ENCODE measurements at places on chromosomes 6 and 20.

DNA sequence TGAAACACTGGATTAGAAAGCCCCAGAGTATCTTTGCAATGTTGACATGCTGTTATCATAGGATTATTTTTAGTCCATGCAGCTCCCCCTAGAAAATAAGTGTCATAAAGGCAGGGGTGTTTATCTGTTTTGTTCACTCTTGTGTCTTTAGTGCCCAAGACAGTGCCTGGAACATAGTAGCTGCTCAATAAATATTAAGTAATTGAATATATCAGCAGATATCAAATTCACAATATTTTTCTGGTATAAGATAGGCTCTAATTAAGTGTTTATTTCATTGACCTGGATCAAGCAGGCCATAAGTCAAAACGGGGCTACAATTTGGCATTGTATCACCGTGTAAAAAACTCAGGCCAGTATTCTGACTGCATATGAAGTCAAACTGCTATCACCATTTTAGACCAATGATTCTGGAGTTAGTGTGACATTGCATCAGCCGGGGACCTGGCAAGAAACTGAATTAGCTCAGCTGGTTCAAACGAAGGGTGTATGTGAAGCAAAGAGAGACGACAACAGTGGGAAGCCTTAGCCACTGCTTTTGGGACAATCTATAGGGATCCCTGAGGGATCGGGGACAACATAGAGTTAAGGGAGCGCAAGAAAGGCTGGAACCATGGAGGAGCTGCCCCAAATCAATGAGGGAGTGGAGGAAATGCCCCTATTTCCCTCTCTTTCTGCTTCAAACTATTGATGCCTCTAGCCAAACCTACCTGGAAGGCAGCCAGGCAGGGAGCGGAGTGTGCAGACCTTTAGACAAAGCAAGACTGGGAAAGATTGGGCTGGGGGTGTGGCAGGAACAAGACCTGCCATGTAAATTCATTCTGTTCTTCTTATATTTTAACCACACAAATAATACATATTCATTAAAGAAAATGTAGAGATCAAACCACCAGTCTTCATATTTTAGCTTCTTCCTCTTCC lies 112.2 kb downstream of the PLEKHG1 start:
- DNase-seq: peak; percentile 35

- no peak for DNase-seq
These were observed 260.4 kb downstream of the CBLN4 start for GRCh38 chr20:55744896-55745295.

- DNase-seq: no peak
These were observed 56.2 kb downstream of the TPBG start for GRCh38 chr6:82419859-82420258.

DNA sequence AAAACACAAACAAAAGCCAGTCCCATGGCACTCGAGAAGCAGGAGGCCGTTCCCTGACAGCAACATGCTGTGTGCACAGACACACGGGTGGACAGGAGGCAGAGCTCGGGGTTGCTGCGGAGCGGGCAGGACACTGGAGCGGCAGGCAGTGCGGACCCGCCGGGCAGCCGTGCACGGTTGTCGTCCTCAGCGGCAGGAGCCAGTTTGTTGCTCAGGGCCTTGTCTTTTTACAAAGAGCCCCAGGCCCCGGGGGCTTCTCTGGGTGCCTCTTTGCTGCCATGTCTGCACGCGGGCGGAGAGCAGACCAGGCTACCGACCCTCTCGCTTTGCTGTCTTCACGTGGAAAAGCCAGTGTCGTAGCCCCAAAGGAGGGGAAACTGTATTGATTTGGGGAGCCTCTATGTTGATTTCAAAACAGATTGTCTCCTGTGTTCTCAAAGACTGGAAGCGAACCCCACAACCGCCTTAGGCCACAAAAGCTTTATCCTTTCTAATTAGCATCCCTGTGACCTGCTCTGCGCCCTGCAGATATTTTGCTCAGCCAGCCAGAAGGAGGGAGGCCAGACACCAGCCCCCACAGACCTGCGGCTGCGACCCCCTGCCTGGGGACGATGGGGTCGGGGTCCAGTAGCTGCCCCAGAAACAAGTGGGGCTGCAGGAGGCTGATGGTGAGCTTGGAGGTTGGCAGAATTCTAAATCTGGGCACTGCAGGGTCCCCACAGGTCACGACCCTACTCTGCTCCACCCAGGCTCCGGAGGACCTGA lies 50.2 kb downstream of the ERMARD start:
- no peak for DNase-seq

- no peak for DNase-seq
These were observed 2.7 kb downstream of the OLIG3 start for GRCh38 chr6:137491478-137491877.

GRCh38 chr20:853406-853996 lies 20.0 kb downstream of the FAM110A start:
- no peak for DNase-seq

DNA sequence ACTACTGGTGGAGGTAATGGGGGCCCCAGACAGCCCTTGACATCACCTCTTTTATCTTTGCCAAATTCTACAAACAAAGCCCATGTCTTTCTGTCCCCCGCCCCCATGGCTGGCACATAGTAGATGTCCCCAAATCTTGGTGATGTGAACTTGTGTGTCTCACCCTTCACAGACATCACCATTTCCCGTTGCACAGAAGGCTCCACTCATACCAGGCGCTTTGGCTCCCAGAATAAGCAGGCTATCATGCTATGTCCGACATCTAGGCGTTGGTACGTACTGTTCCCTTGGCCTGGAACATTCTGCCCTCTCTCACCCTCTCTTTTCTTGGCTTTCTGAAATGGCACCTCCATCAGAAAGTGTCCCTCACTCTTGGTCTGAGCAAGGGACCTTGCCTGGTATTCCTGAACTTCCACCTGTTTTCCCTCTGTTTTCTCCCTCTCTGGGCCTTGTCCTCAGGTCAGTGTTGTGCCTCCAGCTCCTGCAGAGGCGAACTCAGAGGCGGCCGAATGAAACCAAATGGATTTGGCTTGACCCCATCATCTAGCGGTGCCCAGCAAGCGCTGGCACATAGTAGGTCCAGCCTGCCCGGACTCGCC lies 968 bp upstream of the CCN5 start:
- DNase-seq: no peak

DNA sequence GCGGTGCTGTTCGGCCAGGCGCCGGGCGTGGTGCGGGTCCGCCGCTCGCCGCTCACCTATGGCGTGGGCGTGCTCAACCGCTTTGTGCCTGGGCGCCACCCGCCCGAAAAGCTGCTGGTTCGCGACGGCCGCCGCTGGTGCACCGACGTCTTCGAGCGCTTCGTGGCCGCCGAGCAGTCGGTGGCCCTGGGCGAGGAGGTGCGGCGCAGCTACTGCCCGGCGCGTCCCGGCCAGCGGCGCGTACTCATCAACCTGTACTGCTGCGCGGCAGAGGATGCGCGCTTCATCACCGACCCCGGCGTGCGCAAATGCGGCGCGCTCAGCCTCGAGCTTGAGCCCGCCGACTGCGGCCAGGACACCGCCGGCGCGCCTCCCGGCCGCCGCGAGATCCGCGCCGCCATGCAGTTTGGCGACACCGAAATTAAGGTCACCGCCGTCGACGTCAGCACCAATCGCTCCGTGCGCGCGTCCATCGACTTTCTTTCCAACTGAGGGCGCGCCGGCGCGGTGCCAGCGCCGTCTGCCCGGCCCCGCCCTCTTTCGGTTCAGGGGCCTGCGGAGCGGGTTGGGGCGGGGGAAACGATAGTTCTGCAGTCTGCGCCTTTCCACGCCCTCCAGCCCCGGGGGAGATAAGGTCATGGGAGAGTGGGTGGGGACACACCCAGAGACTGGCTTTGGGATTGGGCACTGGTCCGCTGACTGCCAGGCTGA lies 15.7 kb downstream of the ADISSP start:
- no peak for DNase-seq

DNA sequence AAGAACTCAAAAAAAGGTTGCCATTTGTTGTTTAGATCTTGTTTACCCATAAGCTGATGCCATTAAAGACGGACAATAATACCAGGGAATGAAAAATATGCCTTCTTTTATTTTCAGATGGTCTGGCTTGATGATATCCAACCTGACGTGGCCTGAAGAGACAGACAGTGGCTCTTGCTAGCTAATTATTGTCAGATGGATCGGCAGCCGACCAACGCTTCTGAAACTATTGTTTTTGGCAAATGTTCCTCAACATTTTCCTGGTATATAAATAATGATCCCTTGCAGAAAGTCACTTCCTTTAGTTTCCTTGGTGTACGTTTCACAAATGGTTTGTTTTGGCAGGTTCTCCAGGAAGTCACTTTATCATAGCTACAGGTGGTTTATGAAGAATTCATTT lies 290.9 kb upstream of the TSHZ2 start:
- DNase-seq: no peak

DNA sequence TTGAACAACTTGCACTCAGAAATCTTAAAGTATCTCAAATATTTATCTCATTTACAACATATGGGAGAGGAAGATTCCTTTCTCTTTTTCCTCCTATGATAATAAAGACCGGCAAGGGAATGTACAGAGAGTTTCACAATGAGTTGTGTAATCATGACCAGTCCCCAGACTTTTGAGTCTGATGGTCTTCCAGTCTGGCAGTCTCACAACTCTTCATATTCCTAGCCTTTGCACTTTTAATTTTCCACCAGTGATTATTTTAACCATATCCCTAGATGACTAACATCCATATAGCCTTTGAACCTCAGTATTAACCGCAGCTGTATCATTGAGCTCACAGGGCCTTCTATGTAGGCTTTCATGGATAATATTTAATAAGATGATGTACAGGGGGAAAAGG lies 278.5 kb downstream of the KHDC1L start:
- DNase-seq: no peak

GRCh38 chr6:7921046-7921445 lies 10.5 kb upstream of the TXNDC5 start:
- no peak for DNase-seq

GRCh38 chr6:68042339-68043121 lies 592.6 kb upstream of the ADGRB3 start:
- DNase-seq: no peak

GRCh38 chr6:68038815-68039408 lies 596.2 kb upstream of the ADGRB3 start:
- DNase-seq: no peak
